ENCODE measurements at places on chromosomes 5 and 9.

- DNase-seq = no peak
- H3K27ac ChIP-seq = no peak overlapping the region
- no peak overlapping the region for H3K4me3 ChIP-seq
- H3K27me3 ChIP-seq = no peaks in the 10 kb centered on the region
- H3K36me3 ChIP-seq = no peaks in the 10 kb centered on the region
- peaks cover 3% of the 10 kb centered on the region for H3K4me1 ChIP-seq
Measured at GRCh38 chr9:98159301-98159700, 33.1 kb downstream of the CORO2A start.

GRCh38 chr5:61455179-61456006 lies 123.3 kb downstream of the ZSWIM6 start:
- no peak for DNase-seq
- H3K4me1 ChIP-seq = peaks cover 9% of the 10 kb centered on the region
- no peaks in the 10 kb centered on the region for H3K27me3 ChIP-seq
- H3K27ac ChIP-seq = no peak overlapping the region

GRCh38 chr9:107491081-107492053 lies 1.8 kb upstream of the KLF4 start:
- peaks cover 38% of the 10 kb centered on the region for H3K4me1 ChIP-seq
- DNase-seq = peak; percentile 26
- H3K27me3 ChIP-seq = peaks cover 49% of the 10 kb centered on the region
- no peaks in the 10 kb centered on the region for H3K36me3 ChIP-seq

DNA sequence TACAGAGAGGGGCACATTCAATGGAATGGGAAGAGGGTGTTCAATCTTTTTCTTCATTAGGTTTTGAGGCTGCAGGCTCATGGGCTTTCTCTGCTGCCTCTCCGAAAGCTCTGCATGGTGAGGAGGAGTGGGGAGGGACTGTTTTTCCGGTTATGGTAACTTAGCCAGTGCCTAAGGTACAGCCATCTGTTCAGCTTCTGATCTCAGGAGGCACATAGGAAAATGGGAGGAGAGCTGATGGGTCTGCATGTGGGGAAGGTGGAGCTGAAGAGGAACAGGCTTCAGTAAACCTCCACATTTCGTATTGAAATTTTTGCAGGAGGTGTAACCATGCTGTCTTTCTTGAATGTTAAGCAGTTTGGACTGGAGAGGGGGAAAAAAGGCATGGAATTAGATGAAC lies 1020.4 kb upstream of the WWC1 start:
- no peak overlapping the region for H3K27ac ChIP-seq
- no peaks in the 10 kb centered on the region for H3K4me1 ChIP-seq
- H3K36me3 ChIP-seq = no peaks in the 10 kb centered on the region
- DNase-seq = no peak

DNA sequence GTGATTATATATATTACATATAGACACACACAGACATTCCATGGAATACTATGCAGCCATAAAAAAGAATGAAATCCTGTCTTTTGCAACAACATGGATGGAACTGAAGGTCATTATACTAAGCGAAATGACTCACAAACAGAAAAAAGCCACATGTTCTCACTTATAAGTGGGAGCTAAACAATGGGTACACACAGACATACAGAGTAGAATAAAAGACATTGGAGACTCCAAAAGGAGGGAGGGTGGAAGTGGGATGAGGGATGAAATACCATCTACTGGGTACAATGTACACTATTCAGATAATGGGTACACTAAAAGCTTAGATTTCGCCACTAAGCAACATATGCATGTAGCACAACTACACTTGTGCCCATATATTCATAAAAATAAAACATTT lies 170.0 kb upstream of the RGMB start:
- H3K36me3 ChIP-seq = no peaks in the 10 kb centered on the region
- DNase-seq = no peak
- no peaks in the 10 kb centered on the region for H3K4me1 ChIP-seq
- H3K27me3 ChIP-seq = no peaks in the 10 kb centered on the region
- no peak overlapping the region for H3K4me3 ChIP-seq

DNA sequence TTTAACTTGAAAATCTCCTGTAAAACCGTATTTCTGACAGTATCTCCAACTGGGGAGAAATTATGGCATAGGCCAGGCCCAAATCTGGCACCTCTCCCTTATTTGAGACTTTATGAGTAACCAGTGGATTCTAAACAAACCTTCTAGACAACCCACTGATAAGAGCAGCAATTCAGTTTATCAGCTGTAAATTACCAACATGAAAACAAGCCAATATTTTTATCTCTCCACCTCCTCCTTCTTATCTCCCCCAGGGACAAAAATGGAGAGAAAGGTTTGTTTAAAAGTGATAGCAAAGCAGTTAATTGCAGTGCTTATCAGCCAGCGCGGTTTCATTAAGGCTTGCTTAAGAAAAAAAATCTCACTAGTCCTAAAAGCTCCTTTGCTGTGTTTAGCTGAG lies 53.8 kb downstream of the KCNV2 start:
- H3K27me3 ChIP-seq = no peaks in the 10 kb centered on the region
- peaks cover 52% of the 10 kb centered on the region for H3K36me3 ChIP-seq
- DNase-seq = no peak

DNA sequence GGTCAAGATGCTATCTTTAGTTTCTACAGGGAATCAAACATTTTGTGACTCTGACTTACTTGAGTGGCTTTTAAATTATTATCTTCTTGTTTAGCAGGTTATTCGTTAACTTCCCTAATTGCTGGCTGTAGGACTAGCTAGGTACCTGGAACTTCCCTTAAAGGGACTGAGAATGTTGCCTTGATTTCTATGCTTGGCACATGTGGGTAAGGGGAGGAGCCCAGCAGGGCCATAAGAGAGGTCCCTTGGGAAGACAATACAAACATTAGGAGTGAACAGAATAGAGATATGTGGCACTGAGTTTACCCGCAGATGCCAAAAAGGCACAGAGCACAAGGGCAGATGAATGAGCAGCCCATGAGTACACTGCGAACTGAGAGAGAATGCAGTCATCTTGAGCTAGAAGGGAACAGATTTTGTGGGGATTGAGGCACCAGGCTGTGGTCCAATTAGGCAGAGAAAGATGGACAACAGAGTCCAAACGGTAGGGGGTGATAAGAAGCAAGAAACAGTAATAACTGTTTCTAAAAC lies 9.8 kb downstream of the CKMT2 start:
- no peak overlapping the region for H3K27ac ChIP-seq
- H3K36me3 ChIP-seq = no peaks in the 10 kb centered on the region
- H3K4me3 ChIP-seq = no peak overlapping the region
- peaks cover 10% of the 10 kb centered on the region for H3K4me1 ChIP-seq
- DNase-seq = no peak

GRCh38 chr5:42813533-42813932 lies 1.8 kb upstream of the SELENOP start:
- no peak for DNase-seq
- no peak overlapping the region for H3K4me3 ChIP-seq
- no peak overlapping the region for H3K27ac ChIP-seq
- H3K4me1 ChIP-seq = no peaks in the 10 kb centered on the region

GRCh38 chr9:84845956-84846900 lies 176.7 kb downstream of the NTRK2 start:
- no peak overlapping the region for H3K4me3 ChIP-seq
- H3K27ac ChIP-seq = no peak overlapping the region
- no peaks in the 10 kb centered on the region for H3K36me3 ChIP-seq
- peaks cover 4% of the 10 kb centered on the region for H3K4me1 ChIP-seq
- no peak for DNase-seq

GRCh38 chr5:172093965-172094364 lies 87.5 kb upstream of the FBXW11 start:
- no peak overlapping the region for H3K4me3 ChIP-seq
- H3K36me3 ChIP-seq = peaks cover 24% of the 10 kb centered on the region
- no peak for DNase-seq
- no peak overlapping the region for H3K27ac ChIP-seq

DNA sequence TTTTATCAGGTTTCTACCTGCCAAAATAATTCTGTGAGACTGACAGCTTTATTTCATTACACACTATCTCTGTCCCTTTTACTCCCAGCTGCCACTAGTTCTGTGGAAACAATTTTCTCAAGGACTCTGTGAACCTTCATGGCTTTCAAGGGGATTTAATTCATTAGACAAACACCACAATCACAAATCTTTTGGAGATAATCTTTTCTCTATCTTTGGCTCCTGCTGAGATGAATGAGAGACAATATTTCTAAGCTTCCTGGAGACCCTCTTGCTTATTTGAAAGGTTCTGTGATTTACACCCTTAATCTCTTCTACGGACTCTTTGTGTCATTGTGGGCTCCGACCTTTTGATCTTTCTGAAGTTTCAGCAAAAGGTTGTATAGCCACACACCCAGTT lies 222.6 kb downstream of the PRDM9 start:
- no peaks in the 10 kb centered on the region for H3K36me3 ChIP-seq
- DNase-seq = no peak

- H3K27ac ChIP-seq = peak overlapping the region; percentile 94
- H3K27me3 ChIP-seq = no peaks in the 10 kb centered on the region
- peak overlapping the region; percentile 83 for H3K4me3 ChIP-seq
- no peaks in the 10 kb centered on the region for H3K36me3 ChIP-seq
- DNase-seq = peak; percentile 53
Measured at GRCh38 chr9:125829743-125830142, 82.6 kb downstream of the PBX3 start.

- no peaks in the 10 kb centered on the region for H3K36me3 ChIP-seq
- peaks cover 15% of the 10 kb centered on the region for H3K4me1 ChIP-seq
- H3K27ac ChIP-seq = no peak overlapping the region
- H3K4me3 ChIP-seq = no peak overlapping the region
- peaks cover 29% of the 10 kb centered on the region for H3K27me3 ChIP-seq
Measured at GRCh38 chr5:72558046-72558336, 50.8 kb upstream of the ZNF366 start.

GRCh38 chr9:84609779-84610178 lies 59.8 kb upstream of the NTRK2 start:
- H3K27me3 ChIP-seq = no peaks in the 10 kb centered on the region
- no peaks in the 10 kb centered on the region for H3K4me1 ChIP-seq
- no peak overlapping the region for H3K27ac ChIP-seq
- no peaks in the 10 kb centered on the region for H3K36me3 ChIP-seq

DNA sequence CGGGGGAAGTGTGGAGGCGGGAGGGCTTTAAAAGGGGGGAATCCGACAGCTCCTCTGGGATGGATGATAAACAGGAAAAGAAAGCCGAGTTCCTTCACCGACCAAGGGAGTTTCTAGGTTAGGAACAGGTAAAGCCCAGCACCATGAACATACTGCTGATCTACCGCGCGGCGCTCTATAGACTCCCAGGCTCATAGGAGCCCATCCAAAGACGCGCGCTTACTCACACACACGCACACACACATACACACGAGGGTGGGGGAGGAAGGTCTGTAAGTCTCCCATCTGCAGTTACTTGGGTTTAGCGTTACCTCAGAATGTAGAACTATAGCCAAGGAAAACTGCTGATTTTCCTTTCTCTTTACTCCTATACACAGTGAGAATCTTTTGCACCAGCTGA lies 2.6 kb upstream of the GABRB2 start:
- H3K27ac ChIP-seq = no peak overlapping the region
- H3K36me3 ChIP-seq = peaks cover 17% of the 10 kb centered on the region
- H3K4me3 ChIP-seq = no peak overlapping the region
- H3K27me3 ChIP-seq = peaks cover 58% of the 10 kb centered on the region
- DNase-seq = no peak
- peaks cover 23% of the 10 kb centered on the region for H3K4me1 ChIP-seq

DNA sequence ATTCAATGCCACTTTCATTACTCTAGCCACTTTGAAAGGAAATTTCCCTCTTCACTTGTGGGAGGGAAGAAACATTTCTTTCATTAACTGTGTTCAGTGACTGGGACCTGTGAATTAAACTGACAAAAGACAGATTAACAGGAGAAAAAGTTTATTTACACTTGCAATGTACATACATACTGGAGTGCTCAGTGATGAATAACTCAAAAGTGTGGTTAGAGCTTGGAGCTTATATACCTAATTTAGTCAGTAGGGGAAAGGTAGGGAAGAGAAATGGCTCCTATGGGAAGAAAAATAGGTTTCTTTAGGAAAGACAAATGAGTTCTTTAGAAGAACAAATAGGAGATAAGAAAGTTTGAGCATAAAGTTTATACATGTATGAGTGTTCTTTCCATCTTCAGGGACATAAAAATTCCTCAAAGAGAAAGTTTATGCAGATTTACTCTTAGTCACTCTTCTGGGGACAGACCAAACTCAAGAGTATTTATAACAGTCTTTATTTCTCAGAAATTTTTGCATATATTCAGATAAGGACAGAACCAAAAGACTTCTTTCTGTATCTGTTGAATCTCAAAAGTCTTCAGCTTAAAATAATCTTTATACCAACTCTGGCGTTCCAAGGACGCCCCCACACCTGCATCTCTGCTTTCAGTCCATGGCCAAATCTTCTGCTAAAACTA lies 120.0 kb upstream of the RAI14 start:
- H3K27ac ChIP-seq = no peak overlapping the region
- DNase-seq = no peak
- H3K4me3 ChIP-seq = no peak overlapping the region
- H3K27me3 ChIP-seq = peaks cover 16% of the 10 kb centered on the region
- H3K36me3 ChIP-seq = no peaks in the 10 kb centered on the region
- H3K4me1 ChIP-seq = no peaks in the 10 kb centered on the region

- no peaks in the 10 kb centered on the region for H3K36me3 ChIP-seq
- H3K27me3 ChIP-seq = peaks cover 27% of the 10 kb centered on the region
- no peak for DNase-seq
- no peaks in the 10 kb centered on the region for H3K4me1 ChIP-seq
- H3K27ac ChIP-seq = no peak overlapping the region
- H3K4me3 ChIP-seq = no peak overlapping the region
Measured at GRCh38 chr9:33714989-33715388, 80.4 kb upstream of the PRSS3 start.

DNA sequence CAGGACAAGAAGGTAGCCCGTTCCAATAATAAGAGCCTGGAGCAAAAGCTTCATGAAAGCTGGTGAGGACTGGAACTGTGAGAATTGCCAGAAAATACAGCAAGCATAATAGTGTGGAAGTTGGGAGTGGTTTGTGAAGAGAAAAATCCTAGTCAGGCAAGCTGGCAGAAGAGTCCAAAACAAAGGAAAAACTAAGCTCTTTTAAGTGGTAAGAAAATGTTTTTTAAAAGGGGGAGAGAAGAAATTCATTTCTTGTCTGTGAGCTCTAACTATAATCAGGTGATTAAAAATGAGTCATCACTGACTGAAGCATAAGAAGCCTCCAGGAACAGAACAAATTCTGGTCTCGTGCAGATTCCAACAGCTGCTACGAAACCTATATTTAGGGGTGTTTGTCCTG lies 102.6 kb downstream of the CAAP1 start:
- no peak for DNase-seq
- no peak overlapping the region for H3K27ac ChIP-seq
- no peaks in the 10 kb centered on the region for H3K36me3 ChIP-seq
- no peaks in the 10 kb centered on the region for H3K27me3 ChIP-seq
- H3K4me3 ChIP-seq = no peak overlapping the region
- no peaks in the 10 kb centered on the region for H3K4me1 ChIP-seq

- no peak overlapping the region for H3K4me3 ChIP-seq
- no peaks in the 10 kb centered on the region for H3K36me3 ChIP-seq
- H3K27me3 ChIP-seq = peaks cover 12% of the 10 kb centered on the region
- H3K27ac ChIP-seq = no peak overlapping the region
- no peak for DNase-seq
- H3K4me1 ChIP-seq = no peaks in the 10 kb centered on the region
Measured at GRCh38 chr5:33975852-33976251, 8.6 kb downstream of the SLC45A2 start.
